ENCODE measurements at places on chromosomes 11 and 22.

GRCh38 chr11:111541254-111542061, 938 bp downstream of the LAYN start:
- DNase-seq, result peak; percentile 68

DNA sequence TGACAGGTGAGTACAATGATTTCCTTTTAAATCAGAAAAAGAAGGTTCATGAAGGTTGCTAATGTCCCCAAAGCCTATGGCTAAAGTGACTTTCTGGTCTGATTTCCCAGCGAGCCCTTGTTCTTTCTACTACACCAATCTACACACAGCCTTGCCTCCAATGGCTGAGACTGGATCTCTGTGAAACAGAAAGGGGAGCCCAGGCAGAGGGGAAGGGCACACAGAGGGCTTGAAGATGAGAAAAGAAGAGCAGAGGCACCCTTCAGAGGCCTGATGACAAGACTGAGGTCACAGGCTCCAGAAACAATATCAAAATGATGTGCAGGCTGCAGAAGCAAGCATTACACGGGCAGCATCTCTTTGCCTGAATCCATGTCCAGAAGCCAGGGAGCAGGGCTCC, 1.5 kb downstream of the SYN3 start:
- no peak for DNase-seq

GRCh38 chr22:43533156-43533530, 121.3 kb downstream of the MPPED1 start:
- no peak for DNase-seq

DNA sequence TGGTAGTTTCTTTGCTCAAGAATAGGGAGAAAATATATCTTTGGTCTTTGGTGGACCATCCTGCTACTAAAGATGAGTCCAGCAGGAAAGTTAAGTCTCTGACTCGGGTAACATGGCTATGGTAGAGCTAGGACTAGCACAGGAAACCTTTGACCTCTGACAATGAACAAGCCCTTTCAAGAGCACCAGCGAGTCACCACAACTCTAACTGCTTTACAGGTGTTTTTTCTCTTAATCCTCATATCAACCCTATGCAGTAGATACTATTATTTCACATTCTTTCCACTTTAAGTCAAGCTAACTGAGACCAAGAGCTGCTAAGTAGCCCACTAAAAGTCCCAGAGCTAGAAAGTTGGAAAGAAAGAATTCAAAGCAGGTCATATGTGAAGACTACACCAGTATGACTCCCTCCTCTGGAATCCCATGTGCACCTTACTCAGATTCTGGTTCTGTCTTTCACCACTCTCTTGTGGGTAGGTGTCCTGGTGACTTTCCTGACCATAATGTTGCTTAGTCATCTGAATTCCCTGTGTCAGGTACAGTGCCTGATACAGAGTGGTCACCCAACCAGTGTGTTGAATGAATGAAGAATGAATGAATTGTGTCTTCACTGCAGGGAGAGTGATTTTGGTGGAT, 53.8 kb upstream of the ME3 start:
- DNase-seq, result no peak

- no peak for DNase-seq
Measured at GRCh38 chr22:17152971-17153370, 6.1 kb downstream of the HDHD5 start.

DNA sequence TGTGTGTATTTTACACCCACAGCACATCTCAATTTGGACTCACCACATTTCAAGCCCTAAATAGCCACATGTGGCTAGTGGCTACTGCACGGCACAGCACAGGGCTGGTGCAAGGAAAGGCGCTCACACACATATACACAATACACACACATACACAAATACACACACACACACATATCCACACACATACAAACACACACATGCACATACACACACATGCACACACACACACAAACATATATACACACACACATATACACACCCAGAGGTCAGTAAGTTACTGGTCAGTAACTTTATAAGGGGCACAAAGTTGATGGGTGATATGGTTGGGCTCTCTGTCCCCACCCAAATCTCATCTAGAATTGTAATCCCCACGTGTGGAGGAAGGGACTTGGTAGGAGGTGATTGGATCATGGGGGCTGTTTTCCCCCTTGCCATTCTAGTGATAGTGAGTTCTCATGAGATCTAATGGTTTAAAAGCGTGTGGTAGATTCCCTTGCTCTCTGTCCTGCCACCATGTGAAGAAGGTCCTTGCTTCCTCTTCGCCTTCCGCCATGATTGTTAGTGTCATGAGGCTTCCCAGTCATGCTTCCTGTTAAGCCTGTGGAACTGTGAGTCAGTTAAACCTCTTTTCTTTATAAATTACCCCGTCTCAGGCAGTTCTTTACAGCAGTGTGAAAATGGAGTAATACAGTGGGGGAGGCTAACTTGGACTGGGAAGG, 37.6 kb upstream of the DKK3 start:
- no peak for DNase-seq

DNA sequence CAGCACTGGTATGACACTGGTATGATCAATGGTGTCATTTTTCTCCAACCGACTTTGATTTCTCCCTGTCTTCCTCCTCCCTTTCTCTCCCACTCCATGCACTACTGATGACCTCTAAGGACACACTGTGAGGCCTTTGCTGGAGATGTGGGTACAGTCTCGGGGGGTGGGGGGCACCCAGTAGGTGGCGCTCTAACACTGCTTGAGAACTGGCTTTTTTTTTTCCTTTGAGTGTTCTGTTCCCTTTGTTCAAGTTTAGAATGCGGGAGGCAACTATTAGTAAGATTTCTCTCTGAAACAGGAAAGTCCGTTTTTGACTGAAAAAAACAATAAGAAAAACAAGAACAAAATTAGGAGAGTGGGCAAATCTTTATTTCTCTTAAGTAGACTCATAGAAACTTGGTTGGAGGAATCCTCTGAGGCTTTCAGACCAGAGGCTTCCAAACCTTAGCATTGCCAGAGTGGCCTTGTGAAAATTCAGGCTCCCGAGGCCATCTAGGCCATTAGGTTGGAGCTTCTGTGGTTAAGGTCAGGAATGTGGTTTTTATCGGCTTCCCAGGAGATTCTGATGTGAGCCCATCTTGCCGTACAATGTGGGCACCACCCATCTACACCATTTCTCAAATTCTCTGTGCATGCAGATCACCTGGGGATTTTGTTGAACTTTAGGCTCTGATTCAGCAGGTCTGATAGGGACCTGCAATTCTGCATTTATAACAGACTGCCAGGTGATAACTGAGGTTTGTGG, 43.2 kb downstream of the PANX1 start:
- DNase-seq, result no peak

DNA sequence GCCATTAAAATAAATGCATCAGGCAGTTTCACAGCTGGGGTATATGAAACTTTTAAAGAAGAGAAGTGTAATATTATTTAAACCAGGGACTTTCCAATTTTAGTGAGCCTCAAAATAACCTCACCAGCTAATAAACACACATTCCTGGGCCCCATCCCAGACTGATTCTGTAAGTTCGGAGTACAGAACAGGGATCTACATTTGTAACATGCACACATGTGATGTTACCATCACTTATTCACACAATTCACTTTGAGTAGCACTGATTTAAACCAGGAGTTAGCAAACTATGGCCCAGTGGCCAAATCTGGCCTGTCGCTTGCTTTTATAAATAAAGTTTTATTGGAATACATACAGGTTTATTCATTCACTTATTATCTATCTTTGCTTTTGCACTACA, 62.0 kb downstream of the STK33 start:
- DNase-seq, result no peak

DNA sequence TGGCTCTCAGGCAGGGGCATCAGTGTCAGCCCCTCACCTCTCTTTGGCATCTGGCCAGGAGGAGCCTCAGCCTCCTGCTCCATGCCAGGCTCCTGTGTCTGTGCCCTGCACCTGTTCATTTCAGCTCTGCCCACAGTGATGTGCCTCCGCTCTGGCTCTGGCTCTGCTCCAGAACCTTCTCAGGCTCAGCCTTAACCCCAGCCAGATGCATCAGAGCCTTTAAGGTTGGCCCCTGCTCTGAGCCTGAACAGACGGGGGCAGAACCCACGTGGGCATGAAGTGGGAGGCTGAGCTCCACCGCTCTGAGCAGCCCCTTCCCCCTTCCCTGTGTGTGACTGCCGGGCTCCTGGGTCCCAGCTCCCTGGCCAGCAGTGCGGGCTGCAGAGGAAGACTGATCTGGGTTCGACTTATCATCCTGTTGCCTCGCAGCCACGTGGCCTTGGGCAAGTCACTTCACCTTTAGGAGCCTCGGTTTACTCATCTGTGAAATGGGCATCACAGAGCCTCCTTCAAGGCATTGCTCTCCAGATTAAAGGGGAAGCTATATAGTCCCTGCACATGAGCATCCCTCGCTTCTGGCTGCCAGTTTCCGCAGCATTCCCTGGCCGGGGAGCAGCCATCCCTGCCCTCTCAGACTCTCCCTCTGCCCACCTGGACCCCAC, 44.7 kb upstream of the RTL6 start:
- no peak for DNase-seq

DNA sequence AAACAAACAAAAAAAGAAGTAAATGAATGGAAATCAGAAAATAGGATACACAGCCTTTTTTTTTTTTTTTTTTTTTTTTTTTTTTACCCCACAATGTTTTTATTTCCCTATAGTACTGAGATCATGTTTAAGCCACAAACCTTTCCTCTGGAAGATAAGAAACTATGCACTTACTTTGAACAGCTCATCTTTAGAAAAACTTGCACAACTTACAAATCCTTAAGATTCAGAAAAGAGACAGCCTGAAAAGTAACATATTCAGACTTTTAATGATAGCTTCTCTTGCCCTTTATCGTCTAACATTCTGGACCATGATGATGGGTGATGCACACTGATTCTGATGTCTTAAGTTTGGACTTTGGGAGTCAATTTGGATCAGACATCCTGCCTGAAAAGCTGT, 80.3 kb downstream of the TNRC6B start:
- no peak for DNase-seq

DNA sequence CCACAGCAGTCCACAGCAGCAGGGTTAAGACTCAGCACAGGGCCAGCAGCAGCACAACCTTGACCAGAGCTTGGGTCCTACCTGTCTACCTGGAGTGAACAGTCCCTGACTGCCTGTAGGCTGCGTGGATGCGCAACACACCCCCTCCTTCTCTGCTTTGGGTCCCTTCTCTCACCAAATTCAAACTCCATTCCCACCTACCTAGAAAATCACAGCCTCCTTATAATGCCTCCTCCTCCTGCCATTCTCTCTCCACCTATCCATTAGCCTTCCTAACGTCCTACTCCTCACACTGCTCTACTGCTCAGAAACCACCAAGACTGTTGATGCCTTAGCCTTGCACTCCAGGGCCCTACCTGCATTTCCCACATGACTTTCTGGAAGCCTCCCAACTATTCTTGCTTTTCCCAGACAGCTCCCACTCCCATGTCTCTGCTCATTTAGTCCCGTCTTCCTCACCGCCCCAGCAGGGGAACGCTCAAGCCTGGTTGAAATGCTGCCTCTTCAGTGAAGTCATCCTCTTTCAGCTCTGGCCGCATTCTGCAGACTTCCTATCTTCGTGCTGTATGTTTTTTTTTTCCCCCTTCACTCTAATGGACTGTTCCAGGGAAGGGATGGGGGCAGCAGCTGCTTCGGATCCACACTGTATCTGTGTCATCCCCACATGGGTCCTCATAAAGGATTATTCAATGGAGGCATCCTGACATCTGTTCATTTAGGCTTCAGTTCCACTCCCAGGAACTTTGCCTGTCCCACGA, 3.3 kb downstream of the IL18BP start:
- no peak for DNase-seq

- DNase-seq, result no peak
Measured at GRCh38 chr22:49090061-49090852, 737.4 kb downstream of the BRD1 start.

DNA sequence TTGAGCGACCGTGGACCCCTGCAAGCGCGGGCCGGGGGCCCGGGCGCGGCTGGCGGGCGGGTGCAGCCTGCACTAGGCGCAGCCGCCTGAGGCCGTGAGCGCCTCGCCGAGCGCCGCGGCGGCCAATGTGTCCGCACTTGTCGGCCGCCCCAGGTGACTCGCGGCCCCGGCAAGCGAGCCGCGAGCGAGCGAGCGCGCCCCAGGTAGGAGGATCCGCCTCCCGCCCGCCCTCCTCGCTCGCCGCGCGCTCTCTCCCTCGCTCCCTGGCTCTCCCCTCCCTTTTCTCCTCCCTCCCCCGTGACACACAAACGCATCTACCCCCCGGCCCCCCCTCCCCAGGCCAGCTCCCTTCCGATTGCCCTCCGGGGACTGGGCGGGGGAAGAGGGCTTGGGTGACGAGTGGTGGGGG, at the start of gene WNT7B:
TSS of gene WNT7B (minus strand) at position 160 of the 409 bp plus-strand sequence. CDS start 408 bp downstream, outside the sequence.
- no peak for DNase-seq

DNA sequence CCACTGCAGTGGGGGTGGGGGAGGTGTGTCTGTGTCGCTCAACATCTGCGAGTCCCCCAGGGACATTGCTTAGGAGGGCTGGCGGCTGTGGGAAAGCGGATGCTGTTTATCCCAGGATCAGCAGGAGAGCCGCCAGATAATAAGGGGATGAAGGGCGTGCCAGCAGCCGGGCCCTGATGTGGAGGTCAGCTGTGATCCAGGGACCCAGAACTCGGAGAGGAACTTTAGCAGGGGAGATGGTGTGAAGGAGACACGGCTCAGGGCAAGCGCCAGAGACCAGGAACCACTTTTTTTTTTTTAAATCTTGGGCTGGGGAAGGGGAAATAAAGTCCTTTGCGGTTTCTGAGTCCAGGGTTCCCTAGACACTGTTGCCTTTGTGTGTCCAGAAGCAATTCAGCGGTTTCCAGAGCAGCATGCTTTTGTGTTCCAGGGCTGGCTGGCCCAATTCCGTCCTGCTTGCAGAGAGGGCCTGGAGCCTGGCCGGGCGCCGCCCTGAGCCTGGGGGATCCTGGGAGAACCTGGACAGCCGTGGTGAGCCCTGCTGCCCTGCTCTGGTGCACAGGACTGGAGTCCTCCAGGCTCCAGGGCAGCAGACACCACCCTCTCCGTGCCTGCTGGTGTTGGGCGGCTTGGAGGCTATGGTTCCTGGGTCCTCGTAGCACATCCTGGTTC, at the start of gene GRAMD4:
TSS of gene GRAMD4 (plus strand) at position 557 of the 672 bp plus-strand sequence. CDS start 6,414 bp downstream, outside the sequence.
- DNase-seq, result peak; percentile 83

DNA sequence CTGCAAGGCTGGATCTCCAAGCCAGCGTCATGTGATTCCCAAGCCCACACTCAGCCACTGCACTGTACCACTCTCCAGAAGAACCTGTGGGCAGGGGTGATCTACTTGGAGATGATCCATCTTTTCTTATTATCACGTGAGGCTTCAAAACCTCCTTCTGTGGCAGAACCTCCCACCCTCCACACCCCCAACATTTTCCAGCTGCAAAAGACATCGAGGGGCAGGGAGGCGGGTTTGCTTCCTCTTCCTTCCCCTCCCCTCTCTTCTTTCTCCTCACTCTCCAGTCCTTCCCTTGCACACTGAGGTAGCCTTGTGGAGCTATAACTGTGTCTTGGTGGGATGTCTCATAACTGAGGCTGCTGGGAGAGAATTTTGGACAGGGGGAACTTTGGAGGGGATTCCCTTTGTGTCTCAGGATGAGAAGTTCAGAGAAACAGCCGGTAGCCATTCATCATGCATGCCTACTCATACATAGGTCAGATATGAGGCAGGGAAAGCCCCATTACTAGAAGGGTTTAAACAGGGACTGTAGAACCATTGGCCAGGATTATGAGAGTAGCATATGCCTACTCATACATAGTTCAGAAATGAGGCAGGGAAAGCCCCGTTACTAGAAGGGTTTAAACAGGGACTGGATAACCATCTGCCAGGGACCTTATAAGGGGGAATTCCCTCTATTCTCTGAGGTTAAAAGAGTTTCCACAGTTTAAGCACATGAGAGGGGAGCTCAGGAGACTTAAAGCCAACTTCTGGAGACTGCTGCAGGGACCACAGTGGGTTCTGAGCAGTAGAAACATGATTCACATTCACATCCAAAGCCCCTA, 420.7 kb upstream of the CADM1 start:
- DNase-seq, result no peak

All from Right ventricle myocardium inferior (tissue), 1 donor.